Activated T-cell treated with anti-CD3 and anti-CD28 coated beads, Interleukin-2, amount 50 U/mL, for 72 hours (primary cell): ENCODE measurements at places on chromosomes 7 and 10.

GRCh38 chr7:45975847-45976484 is 54.9 kb upstream of the IGFBP3 start:
- H3K36me3 ChIP-seq, result no peaks in the 10 kb centered on the region
- no peak for DNase-seq
- H3K27me3 ChIP-seq, result no peaks in the 10 kb centered on the region
- H3K4me3 ChIP-seq, result no peak overlapping the region
- H3K27ac ChIP-seq, result no peak overlapping the region

DNA sequence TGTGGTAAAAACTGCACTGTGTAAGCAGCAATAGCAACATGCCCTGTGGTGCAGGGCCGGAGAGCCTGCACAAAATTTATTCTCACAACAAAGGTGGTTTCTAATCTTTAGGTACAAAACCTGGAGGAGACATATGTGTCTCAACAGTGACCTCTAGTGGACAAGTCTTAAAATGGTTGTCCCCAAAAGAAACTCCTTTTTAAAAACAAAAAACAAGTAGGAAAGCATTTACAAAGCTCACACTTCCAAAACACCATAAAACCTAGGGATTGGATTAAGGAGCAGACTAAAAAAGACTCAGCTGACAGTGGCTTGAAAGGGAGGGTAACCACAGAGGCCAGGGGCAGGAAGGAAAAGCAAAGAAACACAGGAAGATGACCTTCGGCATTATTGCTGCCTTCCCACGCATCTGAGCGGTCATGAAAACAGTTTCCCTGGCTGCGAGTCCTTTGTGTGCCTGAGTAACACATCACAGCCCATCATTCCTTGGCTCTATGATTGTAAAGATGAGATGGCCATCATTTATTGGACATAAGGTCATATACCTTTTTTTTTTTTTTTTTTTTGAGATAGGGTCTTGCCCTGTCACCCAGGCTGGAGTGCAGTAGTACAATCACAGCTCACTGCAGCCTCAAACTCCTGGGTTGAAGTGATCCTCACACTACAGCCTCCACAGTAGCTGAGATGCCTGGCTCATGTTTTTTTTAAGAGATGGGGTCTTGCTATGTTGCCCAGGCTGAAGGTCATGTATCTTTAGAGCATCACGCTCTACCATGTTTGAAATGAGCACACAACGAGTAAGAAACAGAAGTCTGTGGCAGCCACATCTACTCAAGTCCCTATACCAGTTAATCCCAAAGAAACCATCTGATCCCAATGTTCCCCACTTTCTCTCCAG is 39.5 kb downstream of the RSU1 start:
- peak overlapping the region; percentile 56 for H3K4me3 ChIP-seq
- no peaks in the 10 kb centered on the region for H3K27me3 ChIP-seq
- peak overlapping the region; percentile 99 for H3K27ac ChIP-seq
- H3K36me3 ChIP-seq, result peaks cover 3% of the 10 kb centered on the region

DNA sequence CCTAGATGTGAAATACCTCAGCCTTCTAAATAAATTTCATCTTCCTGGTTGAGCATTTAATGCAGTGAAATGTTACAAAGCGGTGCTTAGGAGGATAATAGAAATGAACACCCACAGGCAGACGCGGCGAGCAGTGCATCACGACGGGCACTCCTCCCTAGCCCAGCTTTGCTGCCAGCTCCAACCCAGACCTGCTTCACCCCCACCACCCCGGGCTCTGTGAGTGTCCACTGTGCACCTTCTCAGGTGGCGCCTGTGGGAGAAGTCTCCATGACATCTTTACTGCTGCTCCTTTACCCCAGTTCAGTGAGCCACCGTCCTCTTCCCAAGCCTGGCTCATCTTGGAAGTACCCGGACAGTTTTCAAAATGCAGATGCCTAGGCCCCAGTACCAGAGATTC is 5.2 kb upstream of the CHST15 start:
- peaks cover 30% of the 10 kb centered on the region for H3K27me3 ChIP-seq
- H3K4me1 ChIP-seq, result peaks cover 15% of the 10 kb centered on the region
- no peak overlapping the region for H3K27ac ChIP-seq

- H3K4me3 ChIP-seq, result peak overlapping the region; percentile 67
- H3K36me3 ChIP-seq, result peaks cover 3% of the 10 kb centered on the region
- DNase-seq, result peak; percentile 69
These were observed 37.5 kb upstream of the EGR2 start for GRCh38 chr10:62853710-62854109.

DNA sequence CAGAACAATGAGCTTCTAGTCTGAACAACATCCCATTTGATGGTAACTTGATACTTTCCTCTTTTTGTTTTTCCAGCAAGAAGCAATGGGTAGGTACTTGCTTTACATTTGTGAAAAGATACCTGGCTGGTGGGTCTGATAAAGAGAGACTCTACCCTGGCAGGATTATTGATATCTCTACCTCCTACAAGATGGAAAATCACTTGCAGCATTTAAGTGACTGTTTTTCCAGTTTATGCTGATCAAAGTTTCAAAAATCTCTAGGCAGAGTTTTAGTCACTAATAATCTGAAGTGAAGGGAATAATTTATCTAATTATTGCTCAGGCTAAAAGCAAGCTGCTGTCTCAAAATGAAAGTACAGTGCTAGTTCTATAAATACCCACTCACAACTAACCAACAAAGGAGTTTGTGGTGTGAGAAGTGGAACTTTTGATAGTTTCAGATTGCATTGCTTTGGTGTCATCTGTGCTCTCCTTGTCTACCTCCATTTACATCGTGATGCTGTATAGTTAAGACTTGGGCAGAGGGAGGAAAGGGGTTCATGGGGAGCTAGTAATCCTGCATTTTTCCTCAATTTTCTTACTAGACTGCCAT is 86.0 kb upstream of the ANKRD1 start:
- H3K27me3 ChIP-seq, result peaks cover 27% of the 10 kb centered on the region
- H3K4me3 ChIP-seq, result peak overlapping the region; percentile 22
- no peaks in the 10 kb centered on the region for H3K36me3 ChIP-seq
- peak overlapping the region; percentile 30 for H3K27ac ChIP-seq
- peaks cover 41% of the 10 kb centered on the region for H3K4me1 ChIP-seq

GRCh38 chr7:131306777-131307176 is 20.9 kb upstream of the MKLN1 start:
- H3K4me1 ChIP-seq, result peaks cover 5% of the 10 kb centered on the region
- no peak overlapping the region for H3K27ac ChIP-seq
- no peak for DNase-seq
- H3K4me3 ChIP-seq, result no peak overlapping the region

DNA sequence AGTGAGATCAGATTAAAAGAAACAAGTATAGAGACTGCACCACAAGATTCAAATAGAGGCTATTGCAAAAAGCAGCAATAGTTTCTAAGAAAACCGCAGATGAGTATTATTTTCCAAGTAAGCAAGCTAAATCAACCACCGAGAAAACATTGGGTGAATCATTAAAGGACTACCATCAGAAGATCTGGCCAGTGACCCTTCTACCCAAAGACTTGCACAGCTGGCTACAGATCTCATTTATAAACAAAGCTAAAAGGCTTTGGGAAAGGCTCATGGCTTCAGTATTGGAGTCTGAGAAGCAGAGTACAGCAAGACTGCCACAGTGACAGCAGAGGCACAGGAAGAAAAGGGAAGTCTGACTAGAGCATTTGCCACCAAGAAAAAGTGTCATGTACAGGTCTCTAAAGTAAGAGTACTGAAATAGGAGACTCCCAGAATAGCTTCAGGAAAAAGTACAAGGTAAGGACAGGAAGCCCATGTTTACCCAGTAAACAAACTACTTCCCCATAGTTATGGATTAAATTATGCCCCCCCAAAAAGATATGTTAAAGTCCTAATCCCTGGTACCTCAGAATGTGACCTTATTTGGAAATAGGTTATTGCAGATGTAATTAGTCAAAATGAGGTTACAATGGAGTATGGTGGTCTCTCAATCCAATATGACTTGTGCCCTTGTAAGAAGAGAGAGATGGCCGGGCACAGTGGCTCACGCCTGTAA is 19.0 kb downstream of the STEAP1 start:
- peak overlapping the region; percentile 80 for H3K27ac ChIP-seq
- peak overlapping the region; percentile 47 for H3K4me3 ChIP-seq
- H3K4me1 ChIP-seq, result peaks cover 18% of the 10 kb centered on the region

- H3K36me3 ChIP-seq, result peaks cover 5% of the 10 kb centered on the region
- no peak overlapping the region for H3K27ac ChIP-seq
- H3K27me3 ChIP-seq, result no peaks in the 10 kb centered on the region
- H3K4me1 ChIP-seq, result no peaks in the 10 kb centered on the region
These were observed 52.1 kb downstream of the MYL10 start for GRCh38 chr7:101576998-101577397.

DNA sequence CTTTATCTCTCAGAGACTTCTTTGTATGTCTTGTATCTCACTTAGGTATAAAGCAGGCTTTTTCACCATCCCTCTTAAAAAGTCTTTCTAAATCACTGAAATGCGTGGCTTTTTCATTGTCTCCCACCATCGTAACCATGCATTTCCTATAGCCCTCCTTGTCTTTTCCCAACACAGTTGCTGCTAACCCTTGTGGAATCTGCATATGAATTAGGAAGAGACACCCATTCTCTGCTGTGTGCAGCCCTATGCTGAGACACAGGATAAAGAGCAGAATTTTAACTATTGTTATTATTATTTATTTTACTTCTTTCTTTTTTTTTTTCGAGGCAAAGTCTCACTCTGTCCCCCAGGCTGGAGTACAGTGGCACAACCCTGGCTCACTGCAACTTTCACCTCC is 804.3 kb upstream of the COBL start:
- DNase-seq, result no peak
- H3K4me1 ChIP-seq, result no peaks in the 10 kb centered on the region
- peaks cover 1% of the 10 kb centered on the region for H3K36me3 ChIP-seq
- H3K4me3 ChIP-seq, result no peak overlapping the region

DNA sequence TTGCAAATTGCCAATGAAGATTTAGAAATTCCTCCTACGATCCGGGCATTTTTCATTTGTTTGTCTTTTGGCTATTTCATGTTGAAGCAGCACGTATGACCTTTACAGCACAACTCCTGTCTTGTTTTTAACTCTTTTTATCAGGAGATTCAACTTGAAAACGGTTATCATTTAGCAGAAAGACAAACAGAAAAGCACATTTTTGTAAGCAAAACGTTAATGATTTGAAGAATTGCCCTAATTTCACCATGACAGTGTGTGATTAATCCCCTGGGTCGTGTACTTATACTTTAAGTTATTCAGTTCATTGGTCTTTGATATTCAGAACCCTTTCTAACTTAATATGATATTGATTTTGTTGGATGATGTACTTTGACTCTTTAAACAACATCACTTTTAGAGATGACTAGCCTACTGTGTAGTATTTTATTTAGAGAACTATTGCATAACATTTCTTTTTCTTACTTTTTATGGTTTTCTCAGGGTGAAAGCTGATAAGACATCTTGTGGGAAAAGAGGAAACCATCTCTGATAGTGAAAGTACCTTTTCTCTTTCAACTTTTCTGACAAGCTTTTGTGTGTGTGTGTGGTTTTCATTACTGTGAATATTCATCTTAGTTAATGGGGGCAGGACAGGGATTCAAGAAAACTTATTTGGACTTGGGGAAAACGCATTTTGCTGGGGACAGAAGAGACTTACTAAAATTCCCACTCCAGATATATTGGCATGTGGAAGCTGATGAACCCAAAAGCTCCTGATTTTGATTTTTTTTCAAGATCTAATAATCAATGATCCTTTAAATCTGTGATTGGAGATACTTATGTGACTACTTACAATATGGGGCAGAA is 8.1 kb downstream of the HHEX start:
- no peak for DNase-seq
- H3K36me3 ChIP-seq, result no peaks in the 10 kb centered on the region

DNA sequence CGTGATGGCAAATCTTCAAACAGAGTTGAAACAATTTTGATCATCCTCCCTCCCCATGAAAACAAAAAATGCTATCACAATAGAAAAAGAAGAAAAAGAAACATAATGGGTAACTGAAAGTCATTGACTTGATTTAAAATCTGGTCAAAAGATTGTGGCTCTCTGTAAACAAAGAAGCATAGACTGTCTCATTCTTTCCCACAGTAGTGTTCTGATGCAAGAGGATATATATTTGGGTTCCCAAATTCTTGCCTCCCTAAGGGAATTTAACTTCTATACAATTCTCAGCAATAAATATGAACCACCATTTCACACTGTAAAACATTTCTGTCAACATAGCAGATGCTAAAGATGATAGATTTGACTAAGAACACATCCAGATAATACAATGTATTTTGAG is 32.8 kb upstream of the MEOX2 start:
- DNase-seq, result no peak
- H3K36me3 ChIP-seq, result no peaks in the 10 kb centered on the region
- no peaks in the 10 kb centered on the region for H3K4me1 ChIP-seq
- no peak overlapping the region for H3K27ac ChIP-seq
- no peaks in the 10 kb centered on the region for H3K27me3 ChIP-seq

DNA sequence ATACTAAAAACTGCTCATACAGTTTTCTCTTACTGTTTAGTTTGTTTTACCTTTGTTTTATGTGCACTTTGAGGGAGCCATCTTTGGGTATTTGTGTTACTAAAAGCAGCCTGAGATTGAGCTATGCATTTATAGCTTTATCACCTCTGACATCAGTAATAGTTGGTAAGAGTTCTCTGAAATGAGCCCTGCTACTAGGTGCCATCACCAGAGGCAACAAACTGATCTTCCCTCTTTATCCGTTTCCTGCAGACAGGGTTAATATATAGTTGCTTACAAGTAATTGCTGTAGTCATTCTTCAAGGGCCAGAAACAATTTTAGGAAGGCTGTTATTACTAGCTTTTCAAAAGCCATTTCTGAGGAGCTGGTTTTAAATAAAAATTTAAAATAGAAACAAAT is 49.1 kb downstream of the KIF20B start:
- DNase-seq, result no peak
- no peak overlapping the region for H3K4me3 ChIP-seq
- peaks cover 7% of the 10 kb centered on the region for H3K36me3 ChIP-seq
- no peaks in the 10 kb centered on the region for H3K4me1 ChIP-seq
- no peaks in the 10 kb centered on the region for H3K27me3 ChIP-seq
- no peak overlapping the region for H3K27ac ChIP-seq

DNA sequence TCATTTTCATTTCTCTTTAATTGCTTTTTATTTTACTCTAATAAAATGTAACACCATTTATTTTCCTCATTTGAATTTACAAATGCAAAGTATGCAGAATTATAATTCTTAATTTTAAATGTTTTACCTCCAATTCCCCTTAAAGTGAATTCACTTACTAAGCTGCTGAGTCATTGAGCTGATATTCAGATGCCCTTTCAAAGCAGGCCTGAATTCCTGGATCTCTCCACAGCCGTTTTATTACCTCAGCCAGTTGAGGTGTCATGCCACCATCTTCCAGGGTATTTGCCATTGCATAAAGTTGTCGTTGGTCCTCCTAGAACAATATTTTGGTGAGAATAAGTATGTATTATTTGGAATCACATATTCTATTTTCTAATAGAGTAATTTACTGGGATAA is 33.2 kb downstream of the GNAT3 start:
- no peak overlapping the region for H3K27ac ChIP-seq
- H3K4me1 ChIP-seq, result no peaks in the 10 kb centered on the region
- no peak overlapping the region for H3K4me3 ChIP-seq
- DNase-seq, result no peak

GRCh38 chr7:142133731-142134148 is 22.2 kb downstream of the MGAM2 start:
- H3K27me3 ChIP-seq, result no peaks in the 10 kb centered on the region
- DNase-seq, result no peak
- H3K27ac ChIP-seq, result no peak overlapping the region
- H3K4me3 ChIP-seq, result no peak overlapping the region
- no peaks in the 10 kb centered on the region for H3K36me3 ChIP-seq
